Stimulated activated CD4-positive, alpha-beta T cell treated with anti-CD3 and anti-CD28 coated beads, Interleukin-12 subunit alpha, Interleukin-12 subunit beta, amount 100 ng/mL, for 24 hours (primary cell): ENCODE measurements at places on chromosomes 2 and 18.

- no peak for DNase-seq
These were observed 479.3 kb upstream of the NXPH2 start for GRCh38 chr2:139259422-139260051.

GRCh38 chr2:188851311-188851710 lies 122.9 kb upstream of the COL3A1 start:
- no peak for DNase-seq

- no peak for DNase-seq
These were observed 12.2 kb downstream of the EVX2 start for GRCh38 chr2:176071330-176072291.

DNA sequence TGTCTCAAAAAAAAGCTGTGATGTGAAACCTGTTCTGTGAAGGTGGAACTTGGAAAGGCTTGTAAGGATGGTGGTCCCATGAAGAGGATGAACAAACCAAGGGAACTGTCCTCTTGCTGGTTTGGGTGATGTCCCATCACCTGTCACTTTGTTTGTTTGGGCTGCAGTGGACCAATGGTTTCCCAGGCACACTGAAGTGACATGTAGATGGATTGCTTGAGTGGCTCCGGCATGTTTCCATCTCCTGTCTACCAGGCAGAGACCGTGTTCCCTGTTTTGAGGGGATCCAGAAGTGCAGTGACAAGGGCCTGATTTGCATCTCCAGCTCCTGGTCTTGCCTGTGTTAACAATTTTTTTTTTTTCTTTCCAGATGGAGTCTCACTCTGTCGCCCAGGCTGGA lies 8.9 kb downstream of the NEDD4L start:
- no peak for DNase-seq

DNA sequence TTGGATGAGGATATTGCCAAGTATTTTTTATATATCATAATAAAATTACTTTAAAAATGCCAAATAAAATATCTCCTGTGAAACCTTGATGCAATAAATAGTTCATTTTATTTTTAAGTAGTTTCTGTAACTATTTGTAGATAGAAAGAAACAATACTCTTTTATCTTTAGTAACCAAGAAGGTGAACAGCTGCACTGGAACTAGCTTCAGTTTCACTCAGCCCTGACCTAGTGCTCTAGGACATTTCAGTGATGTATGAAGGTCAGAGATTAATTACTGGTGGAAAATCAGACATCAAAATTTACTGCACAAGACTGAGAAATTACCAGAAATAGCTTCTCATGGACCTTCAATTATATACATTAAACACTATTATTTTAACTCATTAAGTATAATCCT lies 1305.0 kb downstream of the CNTNAP5 start:
- DNase-seq: no peak
